ENCODE measurements at places on chromosomes 4 and X.

DNA sequence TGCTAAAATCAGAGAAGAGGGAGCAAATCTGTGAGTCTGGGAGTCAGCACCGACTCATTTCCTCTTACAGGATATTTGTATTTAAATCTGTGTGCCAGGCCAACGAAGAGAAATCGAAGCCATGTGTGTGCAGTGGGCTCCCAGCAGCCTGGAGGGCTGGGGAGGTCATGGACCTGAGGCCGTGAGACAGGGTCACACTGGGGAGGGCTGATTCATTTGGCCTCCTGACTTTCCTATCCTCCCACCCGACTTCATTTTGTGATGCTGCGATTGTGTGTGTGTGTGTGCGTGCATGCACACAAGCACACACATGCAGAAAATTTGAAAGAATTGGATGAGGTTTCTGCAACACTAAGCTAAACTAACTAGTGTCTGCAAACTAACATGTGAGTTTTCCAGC lies 48.7 kb upstream of the STX18 start:
- no peak for DNase-seq

DNA sequence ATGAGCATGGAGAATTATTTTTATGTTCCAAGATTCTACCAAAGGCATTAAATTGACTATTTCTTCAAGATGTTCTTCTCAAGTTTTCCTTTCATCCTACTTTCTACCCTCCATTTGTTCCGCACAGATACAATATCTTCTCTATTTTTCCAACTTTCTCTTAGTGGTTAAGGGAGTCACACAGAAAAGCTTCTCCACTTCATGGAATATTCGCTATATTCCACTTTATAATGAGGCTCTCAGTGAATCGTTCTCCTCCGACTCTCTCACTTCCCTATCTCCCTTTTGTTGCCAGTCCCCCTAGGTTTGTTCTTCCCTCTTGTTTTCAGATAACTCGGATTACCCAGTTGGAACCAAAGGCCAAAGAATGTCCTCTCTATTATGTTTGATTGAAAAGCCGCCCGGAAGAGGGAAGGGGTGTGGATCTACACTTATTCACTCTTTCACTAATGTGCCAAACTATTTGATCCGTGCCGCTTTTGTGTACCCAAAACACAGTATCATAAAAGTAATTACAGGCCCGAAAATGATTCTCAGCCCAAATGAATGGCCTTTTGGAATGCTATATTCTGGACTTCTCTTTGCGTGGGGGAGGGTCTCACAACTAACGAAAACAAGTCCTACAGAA lies 1.2 kb downstream of the SH3D19 start:
- DNase-seq: no peak

- DNase-seq: no peak
These were observed 58.6 kb downstream of the NDST4 start for GRCh38 chr4:115054836-115055235.

DNA sequence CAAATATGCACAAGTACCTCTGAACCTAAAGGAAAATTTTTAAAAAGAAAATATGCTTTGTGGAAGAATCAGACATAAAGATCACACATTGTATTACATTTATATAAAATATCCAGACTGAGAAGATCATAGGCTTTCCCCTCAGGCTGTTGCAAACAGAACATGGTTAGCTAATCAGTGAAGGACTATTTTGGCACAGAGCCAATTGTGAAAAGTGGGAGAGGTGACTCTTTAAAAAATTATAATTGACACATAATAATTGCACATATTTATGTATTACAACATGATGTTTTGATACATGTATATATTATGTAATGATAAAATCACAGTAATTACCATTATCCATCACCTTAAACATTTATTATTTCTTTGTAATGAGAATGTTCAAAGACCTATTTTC lies 44.1 kb upstream of the FOXR2 start:
- DNase-seq: no peak

GRCh38 chrX:8629871-8630270 lies 102.1 kb downstream of the ANOS1 start:
- no peak for DNase-seq

DNA sequence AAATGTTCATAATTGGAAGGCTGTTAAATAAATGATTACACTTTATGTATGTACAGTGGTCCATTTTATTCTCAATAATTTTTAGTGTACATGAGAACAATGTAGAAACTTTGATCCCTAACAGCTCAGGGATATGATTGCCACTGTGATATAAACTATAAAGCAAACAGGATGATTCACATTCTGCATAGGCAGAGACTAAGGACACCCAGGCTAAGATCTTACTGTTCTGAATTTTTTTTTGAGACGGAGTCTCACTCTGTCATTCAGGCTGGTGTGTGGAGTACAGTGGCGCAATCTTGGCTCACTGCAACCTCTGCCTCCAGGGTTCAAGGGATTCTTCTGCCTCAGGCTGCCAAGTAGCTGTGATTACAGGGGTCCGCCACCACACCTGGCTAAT lies 186.6 kb downstream of the PDGFC start:
- DNase-seq: no peak

GRCh38 chr4:183867247-183867646 lies 37.9 kb upstream of the STOX2 start:
- no peak for DNase-seq

- DNase-seq: no peak
These were observed 69.8 kb downstream of the TMEM131L start for GRCh38 chr4:153535772-153536513.

GRCh38 chrX:131955099-131955777 lies 67.9 kb upstream of the STK26 start:
- no peak for DNase-seq

GRCh38 chr4:3228881-3229280 lies 20.1 kb upstream of the MSANTD1 start:
- no peak for DNase-seq

- no peak for DNase-seq
These were observed 116.4 kb downstream of the PPA2 start for GRCh38 chr4:105357258-105357980.

DNA sequence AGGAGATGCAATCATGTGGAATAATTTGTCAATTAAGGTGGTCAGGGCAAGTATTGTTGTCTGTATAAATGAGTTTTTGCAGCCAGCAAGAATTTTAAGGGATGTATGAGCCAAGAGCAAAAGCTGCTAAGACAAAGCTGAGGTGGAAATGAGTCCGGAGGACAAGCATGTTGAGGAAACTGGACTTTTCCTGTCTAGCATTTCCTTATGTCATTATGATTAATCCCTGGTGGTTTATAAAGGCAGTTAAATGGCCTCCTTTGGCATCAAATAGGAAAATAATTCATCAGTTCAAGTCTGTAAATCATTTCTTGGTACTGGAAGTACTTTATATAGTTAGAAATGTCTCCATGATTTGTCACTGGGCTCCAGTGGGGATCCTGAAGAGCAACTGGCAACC lies 61.6 kb upstream of the TEX13A start:
- no peak for DNase-seq

- DNase-seq: no peak
These were observed 21.6 kb downstream of the NYX start for GRCh38 chrX:41468647-41469323.

DNA sequence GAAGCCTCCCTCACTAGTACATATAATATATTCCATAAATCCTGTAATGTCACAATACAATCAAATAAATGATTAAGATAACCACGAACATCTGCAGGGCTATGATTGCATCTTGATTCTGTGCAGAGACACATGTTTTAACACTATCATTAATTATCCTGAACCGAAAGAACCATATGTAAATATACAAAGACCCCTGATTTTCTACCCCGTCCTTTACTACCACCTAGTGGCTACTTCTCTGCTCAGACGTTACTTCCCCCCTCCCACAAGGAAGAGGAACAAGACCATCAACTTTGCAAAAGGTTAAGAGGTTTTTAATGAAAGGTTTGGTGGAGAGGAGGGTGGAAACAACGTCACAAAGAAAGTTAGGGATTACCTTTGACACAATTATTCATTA lies 134.0 kb downstream of the COL4A6 start:
- no peak for DNase-seq

- DNase-seq: no peak
These were observed 100.2 kb upstream of the AFAP1 start for GRCh38 chr4:8039853-8040252.

GRCh38 chr4:181475781-181476507 lies 767.3 kb upstream of the TENM3 start:
- no peak for DNase-seq

- DNase-seq: no peak
These were observed 163.4 kb downstream of the AREG start for GRCh38 chr4:74608151-74608949.

- no peak for DNase-seq
These were observed 32.2 kb upstream of the SLIT2 start for GRCh38 chr4:20219521-20219920.

- DNase-seq: no peak
These were observed 69.3 kb downstream of the SH3RF1 start for GRCh38 chr4:169201222-169202144.

DNA sequence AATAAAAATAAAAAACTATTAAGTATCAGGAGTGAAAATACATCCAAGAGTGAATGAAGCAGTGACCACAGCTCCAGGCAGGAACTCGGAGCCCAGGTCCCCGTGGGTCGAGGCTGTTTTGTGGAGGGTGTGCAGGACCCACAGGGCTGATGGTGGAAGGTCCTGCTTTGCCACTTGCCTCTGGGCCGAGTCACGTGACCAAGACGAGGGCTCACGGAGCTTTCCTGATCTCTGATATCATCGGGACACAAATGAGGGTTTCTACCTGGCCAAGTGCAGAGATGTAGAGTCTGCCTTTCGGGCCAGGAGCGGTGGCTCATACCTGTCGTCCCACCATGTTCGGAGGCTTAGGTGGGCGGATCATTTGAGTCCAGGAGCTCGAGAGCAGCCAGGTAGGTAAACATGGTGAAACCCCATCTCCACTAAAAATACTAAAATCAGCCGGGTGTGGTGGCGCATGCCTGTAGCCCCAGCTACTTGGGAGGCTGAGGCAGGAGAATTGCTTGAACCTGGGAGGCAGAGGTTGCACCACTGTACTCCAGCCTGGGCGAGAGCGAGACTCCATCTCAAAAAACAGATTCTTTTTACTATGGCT lies 7.2 kb downstream of the SLC25A6 start:
- DNase-seq: no peak

GRCh38 chrX:112614640-112615039 lies 65.1 kb downstream of the LHFPL1 start:
- no peak for DNase-seq

Measured in HS-27A (cell line).